Vagina (tissue), 2 donors: ENCODE measurements at places on chromosomes 16 and 17.
A peak's percentile ranks its signal among the peaks of the same experiment; 100 is the strongest.

DNA sequence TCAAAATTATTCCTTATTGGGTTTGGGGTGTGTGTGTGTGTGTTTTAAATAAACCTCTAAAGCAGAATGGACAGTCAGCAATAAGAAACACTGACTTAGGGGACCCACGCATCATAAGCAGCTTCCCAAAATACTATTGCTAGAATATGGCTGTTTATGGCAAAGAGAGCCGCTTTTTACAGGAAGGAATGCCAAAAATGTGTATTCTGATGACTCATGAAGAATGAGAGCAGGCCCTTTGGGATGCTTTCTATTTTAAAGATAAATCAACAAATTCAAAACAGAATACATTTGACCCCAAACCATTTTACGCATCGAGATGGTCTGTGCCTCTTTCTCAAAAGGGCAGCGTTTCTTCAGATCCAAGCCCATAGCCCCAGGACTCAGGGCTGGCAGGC is 37.5 kb downstream of the ARHGAP17 start:
- DNase-seq = no peak

GRCh38 chr16:27175888-27176287 is 27.4 kb upstream of the KDM8 start:
- no peak for DNase-seq

DNA sequence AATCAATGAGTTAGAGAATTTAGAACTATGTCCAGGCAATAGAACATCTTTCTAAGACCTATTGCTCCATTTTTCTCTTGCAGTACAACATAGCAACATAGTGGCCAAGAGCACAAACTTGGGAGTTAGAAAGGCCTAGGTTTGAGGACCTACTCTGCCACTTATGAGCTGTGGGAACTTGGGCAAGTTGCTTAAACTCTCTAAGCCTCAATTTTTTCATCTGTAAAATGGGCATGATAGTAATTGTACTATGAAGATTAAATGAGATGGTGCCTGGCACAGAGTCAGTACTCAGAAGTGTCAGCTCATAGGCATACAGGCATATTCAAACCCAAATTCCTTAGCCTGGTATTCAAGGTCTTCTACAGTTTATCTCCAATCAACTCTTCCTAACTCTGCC is 25.1 kb downstream of the IRX5 start:
- DNase-seq = no peak

DNA sequence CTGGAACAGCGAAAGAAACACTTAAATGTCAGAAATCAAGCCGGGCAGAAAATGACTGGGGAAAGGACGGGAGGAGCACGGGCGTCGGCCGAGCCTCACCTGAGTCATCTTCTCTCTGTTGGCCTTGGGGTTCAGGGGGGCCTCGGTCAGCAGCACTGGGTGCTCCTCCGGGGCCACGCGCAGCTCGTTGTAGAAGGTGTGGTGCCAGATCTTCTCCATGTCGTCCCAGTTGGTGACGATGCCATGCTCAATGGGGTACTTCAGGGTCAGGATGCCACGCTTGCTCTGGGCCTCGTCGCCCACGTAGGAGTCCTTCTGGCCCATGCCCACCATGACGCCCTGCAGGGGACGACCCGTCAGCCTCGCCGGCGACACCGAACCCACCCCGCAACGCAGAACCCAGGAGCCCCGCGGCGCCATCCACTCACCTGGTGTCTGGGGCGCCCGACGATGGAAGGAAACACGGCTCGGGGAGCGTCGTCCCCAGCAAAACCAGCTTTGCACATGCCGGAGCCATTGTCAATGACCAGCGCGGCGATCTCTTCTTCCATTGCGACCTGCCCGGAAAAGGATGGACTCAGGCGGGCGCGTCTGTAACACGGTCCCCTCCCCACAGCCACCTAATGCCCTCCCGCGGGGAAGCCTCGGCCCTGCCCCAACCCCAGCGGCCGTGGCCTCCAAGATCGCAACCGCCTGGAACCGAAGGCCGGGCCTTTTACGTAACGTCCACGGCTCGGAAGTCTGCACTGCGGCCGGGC is 616 bp downstream of the ACTG1 start:
- DNase-seq = no peak

DNA sequence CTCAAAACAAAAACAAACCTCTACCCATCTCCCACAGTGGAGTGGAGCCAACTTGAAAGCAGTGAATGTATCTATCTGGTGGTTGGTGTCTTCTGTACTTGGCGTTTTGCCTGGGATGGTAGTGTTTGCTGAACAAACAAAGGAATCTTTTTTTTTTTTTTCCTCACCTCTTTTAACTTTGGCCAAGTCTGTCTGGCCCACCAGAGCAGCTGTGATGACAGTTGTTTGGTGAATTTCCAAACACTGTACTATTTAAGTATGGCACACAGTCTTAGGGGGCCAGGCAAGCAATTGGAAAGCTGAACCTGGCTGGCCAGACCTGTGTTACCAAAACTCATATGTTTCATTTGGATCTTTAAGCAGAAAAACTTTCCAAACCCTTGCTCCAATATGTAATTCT is 101.8 kb upstream of the CDH13 start:
- DNase-seq = no peak

- no peak for DNase-seq
These were observed 2.4 kb downstream of the KIAA0513 start for GRCh38 chr16:85029981-85030401.

DNA sequence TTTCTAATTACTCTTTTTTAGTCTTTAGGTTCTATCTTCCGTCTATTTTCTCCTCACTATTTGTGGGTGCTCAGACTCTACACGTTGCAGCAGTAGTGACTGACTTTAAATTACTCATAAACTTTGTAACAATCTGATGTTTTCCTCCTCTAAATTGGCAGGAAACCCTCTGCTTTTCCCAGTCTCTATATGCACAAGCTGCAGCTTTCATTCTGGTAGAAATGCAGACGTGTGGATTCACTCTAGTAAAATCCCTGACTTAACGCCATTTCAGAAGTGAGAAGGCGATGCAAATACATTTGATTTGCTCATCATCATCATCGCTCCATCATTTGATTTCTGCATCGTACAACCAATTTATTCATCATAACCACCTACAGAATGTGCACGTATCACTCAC is 561.0 kb upstream of the ZFHX3 start:
- DNase-seq = no peak

DNA sequence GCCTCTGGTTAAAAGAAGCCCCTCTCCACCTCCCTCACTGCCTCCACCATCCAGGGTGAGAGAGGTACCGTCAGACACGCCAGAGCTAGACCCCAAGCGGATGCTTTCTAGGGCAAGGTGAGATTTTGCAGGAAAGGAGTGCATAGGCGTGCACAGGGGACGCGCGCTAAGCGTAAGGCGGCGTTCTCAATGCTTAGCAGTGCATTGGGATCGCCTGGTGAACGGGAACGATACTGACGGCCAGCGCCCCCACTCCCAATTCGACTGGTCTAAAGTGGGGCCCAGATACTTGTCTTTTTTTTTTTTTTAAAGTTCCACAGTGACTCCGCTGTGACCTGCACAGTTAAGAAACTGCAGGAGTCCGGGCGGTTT is 57.9 kb upstream of the CREBBP start:
- DNase-seq = no peak

GRCh38 chr16:2150418-2151187 is 2.2 kb downstream of the RAB26 start:
- no peak for DNase-seq

DNA sequence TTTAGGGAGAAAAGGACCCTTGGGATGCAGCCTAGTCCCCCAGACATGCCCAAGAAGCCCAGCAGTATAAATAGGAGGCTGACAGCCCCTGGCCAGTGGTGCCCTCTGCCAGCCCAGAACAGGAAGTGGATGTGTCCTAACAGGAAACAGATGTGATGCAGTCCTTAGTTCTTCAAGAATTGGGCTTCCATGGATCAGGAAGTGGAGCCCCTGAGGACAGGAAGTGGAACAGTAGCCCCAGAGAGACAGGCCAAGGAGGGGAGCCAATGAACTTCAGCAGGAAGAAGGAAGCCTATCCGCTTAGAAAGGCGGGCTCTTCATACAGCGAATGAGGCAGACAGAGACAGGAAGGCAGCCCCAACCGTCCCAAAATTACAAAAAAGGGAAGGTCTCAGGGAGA is 7.2 kb downstream of the CTF1 start:
- DNase-seq = no peak

- peak; percentile 6 for DNase-seq
These were observed at the start of gene ANKS4B for GRCh38 chr16:21233521-21234150. TSS of gene ANKS4B (plus strand) at chr16:21233699. CDS start at chr16:21233738, 39 bp downstream.

DNA sequence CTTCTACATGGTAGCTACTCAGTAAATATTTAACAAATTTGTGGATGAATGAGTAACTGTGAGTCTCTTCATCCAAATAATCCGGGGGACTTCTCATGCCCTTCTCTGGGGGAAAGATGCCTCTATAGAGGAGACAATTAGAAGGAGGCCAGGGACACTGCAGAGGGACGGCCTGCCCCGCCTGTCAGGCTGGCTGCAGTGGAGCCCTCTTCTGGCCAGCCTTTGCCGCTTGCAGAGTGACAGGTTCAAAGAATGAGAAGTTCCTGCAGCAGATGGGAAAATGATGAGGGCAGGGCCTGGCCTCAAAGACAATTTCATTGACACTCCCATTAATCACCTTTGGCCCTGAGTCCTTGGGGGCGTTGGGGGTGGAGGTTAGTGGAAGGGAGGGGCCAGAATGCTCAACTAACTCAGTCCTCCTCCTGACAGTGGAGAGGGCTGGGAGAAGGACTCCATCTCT is 339.0 kb downstream of the MAF start:
- no peak for DNase-seq

DNA sequence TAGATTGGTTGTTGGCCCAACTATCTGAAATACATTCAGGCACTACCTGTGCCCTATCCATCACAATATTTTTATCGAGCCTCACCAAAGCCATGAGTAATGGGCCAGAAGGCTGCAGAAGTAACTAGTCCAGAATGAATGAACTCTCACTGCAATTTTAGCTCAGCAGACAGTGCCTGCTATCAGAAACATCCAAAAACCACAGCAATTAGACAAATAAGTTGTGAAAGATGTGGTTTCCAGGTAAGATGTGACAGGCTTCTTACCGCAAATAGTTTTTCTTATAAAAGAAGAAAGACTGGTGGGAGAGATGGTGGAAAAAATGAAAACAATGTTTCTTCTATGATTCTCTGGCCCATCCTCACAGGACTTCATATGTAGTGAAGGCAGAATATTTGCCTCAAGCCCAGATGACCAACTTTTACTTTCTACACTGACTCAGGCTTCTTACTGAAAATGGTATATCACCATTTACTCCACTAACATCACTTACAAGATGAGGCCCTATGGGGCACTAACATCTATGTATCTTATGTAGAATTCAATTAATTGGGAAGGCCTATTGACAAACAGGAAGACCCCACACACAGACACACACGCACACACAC is 9.8 kb upstream of the RFFL start:
- no peak for DNase-seq

DNA sequence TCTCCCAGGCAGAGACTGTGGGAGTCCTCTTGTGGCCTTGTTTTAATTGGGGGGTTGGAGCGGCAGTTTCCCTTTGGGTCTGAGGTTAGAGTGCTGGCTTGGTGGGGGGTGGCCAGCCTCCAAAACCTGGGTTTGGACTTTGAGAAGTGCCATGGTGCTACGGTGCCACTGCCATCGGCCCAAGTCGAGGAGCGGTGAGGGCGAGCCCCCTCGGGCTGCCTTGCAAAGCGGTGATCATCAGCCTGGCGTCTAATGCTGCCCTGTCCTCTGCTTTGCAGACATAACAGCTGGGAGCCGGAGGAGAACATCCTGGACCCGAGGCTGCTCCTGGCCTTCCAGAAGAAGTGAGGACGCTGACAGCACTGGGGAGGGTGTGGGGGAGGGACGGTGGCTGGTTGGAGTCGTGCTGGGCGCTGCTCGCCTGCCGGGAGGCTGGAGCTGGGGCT is 1.2 kb downstream of the CBX2 start:
- no peak for DNase-seq

GRCh38 chr16:64159976-64160375 is 961.9 kb downstream of the CDH11 start:
- DNase-seq = no peak

- DNase-seq = no peak
These were observed 3.5 kb downstream of the FOXJ1 start for GRCh38 chr17:76137351-76138233.

DNA sequence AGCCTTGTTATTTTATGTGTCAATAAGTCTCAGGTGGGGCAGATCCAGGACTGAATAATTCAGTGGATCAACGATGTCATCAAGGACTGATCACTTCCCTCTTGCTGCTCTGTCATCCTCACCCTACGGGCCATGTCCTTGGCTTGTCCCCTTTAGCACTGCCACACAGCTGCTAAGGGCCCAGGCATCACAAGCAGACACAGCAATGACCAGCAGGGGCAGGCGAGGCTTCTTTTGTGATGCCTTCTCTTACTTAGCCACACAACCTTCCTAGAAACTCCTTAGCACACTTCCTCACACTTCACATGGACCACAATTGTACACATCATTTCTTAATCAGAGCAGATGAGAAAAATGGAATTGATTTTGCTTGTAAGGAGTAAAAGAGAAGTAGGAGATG is 356.3 kb upstream of the SOX9 start:
- no peak for DNase-seq
